ENCODE measurements at places on chromosomes 13 and 19.

DNA sequence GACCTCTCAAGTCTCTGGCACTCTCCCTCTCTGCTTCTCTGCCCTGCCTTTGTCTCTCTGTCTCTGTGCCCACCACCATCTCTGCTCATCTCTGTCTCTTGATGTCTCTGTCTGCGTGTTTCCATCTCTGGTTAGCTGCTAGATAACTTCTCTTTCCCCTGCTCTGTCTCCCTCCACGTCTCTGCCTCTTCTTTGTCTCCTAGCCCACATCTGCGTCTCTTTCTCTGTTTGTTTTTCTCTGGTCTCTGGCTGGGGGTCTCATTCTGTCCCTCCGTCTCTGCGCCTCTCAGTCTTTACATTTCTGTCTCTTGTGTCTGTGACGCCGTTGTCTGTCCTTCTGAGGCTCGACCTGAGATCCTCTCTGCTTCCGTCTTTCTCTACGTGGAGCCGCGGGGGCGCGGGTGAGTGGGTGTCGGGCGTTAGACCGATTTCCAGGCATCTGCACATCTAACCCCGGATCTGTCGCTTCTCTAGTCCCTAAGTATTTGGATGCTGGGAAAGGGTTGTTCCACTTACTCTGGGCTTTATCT lies 386 bp downstream of the GIPR start:
- no peak for DNase-seq

DNA sequence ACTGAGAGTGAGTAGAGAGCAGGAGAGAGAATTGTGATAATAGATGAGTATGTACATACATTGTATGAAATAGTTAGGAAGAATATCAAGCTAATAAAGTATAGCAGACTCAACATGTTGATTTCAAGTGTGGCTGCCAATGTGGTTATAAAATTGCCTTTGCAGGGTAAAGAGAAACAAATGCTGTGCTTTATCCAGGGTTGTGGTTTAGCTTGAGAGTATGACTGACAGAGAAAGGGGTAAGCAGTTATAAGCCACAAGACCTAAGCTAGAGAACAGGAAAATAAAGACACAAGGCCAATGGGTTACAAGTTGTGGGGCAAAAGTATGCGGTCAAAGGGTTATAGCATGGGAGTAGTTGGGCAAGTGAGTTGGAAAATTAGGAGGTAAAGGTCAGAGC lies 1217.5 kb downstream of the DIAPH3 start:
- no peak for DNase-seq

DNA sequence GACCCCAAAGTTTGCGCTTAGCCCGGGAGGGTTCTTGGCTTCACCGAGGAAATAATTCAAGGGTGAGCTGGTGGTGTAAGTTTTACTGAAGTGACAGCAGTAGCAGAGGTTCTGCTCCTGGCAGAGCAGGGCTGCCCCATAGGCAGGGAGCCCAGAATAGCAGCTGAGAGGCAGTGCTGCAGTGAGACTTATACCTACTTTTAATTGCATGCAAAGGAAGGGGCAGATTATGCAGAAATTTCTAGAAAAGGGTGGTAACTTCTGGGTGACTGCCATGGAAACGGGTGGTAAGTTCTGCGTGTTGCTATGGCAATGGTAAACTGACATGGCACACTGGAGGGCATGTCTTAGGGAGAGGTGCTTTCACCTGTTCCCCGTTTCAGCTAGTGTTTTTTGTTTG lies 17.5 kb upstream of the CAMSAP3 start:
- no peak for DNase-seq

DNA sequence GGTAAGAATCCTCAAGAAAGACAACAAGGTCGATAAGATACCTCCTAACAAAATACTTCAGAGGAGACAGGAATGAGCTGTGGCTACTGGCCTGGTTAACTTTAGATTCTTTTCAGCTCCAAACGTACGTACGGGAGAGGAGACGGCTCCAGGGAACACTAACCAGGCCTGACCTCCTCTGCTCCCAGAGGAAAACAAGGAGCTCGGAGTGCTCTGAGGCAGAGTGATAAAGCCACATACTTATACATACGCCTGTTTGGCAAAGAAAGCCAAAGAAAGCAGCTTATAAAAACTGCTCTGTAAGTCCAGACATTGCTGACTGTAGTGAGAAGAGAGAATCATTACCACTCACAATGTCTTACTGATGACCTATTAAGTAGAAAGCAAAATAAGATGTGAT lies 263.9 kb downstream of the MZT1 start:
- DNase-seq, result no peak

DNA sequence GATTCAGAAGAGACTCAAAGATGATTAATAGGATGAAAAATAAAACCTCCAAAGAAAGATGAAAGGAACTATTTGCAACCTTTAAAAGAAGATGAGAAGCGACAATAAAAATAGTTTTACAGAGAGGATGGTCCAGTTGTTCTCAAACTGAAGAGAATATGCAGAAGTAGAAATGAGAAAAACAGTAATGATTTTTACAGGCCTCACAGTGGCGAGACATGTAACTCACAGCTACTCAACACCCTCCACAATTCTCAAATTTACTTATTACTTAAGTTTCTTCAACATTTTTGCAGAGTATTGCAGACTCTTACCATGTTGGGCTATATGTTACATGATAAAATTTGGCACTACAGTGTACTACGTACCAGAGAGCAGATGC lies 20.8 kb downstream of the NUFIP1 start:
- no peak for DNase-seq

GRCh38 chr13:114015969-114016295 lies 42.1 kb upstream of the C13orf46 start:
- DNase-seq, result no peak

DNA sequence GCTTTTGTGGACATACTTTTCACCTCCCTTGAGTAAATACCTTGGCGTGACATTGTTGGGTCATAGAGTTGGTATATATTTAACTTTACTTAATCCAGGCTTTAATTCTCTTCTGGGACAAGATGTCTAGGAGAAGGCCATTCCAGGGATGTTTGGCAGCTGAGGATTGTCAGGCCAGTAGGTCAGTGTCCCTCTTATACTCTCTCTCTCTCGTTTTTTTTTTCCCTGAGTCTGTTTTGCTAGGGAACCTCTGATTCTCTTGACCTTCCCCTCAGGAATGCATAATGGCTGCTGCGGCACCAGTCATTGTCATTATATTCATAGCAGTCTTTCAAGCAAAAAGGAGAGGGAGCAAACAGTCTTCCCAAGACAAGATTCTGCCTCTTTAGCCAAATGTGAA lies 48.8 kb downstream of the BICRA start:
- no peak for DNase-seq

DNA sequence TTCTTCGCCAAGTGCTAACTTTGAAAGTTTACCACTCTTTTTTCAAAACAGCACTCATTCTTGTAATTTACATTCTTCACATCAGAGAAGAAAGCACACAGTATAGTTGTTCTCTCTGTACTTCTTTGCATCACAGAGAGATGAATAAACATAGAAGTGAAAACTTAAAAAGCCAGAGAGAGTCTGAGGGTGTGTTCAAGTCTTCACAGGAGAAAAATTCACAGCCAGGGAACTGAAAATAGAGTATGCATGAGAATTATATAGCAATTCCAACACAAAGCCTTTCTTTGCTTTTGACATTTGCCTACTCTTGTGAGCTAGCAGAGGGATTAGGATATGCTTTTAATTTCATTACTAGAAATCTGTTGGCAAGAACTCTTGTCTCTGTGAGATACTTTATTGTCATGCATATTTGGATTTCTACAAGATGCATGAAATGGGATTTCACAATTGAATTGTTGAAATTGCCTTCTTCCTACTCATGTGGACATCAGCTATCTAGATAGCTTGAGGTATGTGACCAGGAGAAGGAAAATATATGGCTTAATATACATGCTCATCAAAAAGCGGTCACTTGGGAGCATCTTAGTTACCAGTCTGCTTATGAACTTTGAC lies 166.1 kb downstream of the SLC7A1 start:
- no peak for DNase-seq

- no peak for DNase-seq
These were observed 28.4 kb downstream of the MCF2L start for GRCh38 chr13:112997188-112998130.

DNA sequence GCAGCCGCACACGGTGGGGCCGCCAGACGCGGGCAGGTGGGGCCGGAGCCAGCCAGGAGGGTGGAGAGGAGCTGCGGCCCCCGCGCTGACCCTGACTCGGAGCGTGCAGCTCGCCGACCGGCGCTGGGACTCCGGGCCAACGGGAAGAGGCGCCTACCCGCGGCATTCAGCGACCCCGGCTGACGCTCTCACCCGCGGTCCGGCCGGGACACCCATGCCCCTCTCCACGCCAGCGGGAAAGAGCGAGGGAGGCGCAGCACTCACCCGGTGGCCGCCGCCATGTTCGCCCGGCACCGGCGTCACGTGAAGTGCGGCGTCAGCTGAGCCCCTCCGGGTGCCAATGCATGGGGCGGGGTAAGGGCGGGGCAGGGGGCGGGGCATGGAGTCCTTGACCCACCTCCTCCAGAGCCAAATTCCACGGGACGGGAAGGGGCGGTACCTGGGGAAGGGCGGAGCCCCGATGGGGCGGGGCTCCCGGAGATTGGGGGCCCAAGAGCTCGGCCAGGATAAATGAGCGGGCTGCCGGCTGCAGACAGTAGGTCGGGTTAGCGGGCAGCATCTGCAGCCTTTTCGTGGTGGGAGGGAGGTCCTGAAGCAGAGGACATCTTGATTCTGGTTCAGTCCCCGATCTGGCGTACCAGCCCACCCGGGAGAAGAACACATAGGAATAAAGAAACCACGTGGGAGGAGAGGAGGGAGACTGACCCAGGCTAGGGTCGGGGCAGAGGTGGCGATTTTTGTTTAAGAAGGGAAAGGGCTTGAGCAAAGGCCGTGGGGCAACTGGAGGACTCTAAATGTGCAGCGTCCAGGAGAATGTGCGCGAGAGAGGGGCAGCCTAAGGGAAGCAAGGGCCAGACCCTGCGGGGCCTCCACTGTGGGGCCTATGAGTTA lies at the start of gene PEPD:
Gene PEPD, minus strand, starts transcription at position 312 of the 891 bp plus-strand sequence. Its CDS starts 31 bp downstream, at position 281.
- DNase-seq, result peak; percentile 96

- peak; percentile 87 for DNase-seq
These were observed at the start of gene ARID3A for GRCh38 chr19:925526-926322. Gene ARID3A, plus strand, starts transcription at chr19:926035. Its CDS starts 3,494 bp downstream, at chr19:929529.

GRCh38 chr13:75437582-75438318 lies 44.2 kb downstream of the TBC1D4 start:
- no peak for DNase-seq

GRCh38 chr19:4061178-4061682 lies 5.5 kb downstream of the ZBTB7A start:
- DNase-seq, result no peak

DNA sequence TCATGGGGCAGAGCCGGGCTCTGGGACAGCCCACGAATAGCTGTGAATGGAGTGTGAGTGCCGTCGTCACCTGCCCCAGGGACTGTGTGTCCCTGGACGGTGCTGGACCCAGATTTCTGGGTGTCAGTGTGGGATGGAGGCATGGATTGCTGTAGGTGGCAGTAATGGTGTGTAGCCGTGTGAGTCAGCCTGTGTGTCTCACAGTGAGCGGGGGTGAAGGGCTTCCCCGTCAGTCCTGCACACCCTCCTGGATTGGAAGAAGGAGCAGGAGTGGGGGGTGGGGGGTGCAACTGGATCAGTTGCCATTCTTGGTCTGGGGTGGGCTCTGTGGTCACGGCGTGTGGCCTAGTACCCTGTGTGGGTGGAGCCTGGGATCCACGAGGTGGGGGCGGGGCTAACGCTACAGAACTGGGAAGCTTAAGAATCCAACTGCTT lies 6.5 kb upstream of the LTBP4 start:
- no peak for DNase-seq

GRCh38 chr19:8641908-8642547 lies 11.6 kb downstream of the NFILZ start:
- DNase-seq, result no peak
